ENCODE measurements at places on chromosomes 3 and 15.

DNA sequence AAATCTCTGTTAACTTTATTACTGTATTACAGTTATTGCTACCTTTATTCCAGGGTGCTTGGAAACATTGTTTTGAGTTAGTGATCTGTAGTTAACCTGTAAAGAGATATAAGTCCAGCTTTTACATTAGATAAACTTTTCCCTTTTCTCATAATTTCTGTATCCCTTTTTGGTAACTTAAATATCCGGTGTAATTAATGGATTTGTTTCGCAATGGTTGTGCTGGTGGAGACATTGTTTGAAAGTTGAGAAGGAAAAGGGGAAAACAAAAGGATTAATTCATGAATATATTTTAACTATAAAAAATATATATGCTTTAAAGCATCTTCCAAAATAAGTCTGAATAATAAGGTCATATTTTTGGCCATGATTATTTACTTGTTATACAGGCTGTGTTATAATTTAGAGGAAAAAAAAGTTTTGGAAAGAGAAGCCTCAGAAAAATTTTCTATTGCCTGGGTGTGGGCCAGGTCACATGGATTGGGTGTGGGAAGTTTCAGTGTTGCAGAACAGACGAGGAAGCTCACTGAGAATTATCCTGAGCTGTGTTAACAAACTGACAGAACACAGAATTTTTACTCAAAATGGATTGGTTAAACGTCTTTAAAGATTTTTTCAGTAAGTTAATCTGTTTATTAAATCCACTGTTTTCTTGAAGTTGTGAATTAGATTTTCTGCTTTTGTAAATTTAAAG lies 27.7 kb upstream of the IL20RB start:
- DNase-seq, result no peak

- no peak for DNase-seq
Measured at GRCh38 chr3:158091531-158091930, 14.7 kb downstream of the SHOX2 start.

DNA sequence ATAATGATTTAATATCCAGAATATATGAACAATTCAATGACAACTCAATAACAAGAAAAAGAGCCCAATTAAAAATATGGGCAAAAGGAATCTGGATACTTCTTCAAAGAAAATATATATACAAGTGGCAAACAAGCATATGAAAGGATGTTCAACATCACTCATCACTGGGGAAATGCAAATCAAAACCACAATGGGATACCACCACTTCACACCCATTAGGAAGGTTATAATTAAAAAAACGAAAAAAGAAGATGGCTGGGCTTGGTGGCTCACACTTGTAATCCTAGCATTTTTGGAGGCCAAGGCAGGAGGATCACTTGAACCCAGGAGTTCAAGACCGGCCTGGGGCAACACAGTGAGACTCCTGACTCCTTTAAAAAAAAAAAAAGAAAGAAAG lies 4.1 kb downstream of the CCDC12 start:
- DNase-seq, result no peak

DNA sequence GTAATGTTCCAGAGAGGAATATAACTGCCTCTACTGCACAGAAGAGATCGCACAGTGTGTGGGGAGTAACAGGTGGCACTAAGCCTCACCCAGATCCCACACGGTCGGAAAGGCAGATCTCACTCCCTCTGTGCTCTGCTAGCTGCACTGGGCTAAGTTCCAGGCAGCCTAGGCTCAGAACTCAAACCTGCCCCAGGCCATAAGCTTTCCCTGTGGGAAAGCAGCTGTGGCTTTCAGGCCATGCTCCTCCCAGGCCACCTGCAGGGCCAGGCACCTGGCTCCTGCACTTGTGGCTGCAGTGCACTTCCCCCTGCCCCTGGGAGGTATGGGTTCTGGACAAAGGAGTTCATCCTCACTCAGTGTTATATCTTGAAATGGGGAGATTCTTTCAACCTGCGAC lies 27.5 kb downstream of the PCCB start:
- DNase-seq, result no peak

DNA sequence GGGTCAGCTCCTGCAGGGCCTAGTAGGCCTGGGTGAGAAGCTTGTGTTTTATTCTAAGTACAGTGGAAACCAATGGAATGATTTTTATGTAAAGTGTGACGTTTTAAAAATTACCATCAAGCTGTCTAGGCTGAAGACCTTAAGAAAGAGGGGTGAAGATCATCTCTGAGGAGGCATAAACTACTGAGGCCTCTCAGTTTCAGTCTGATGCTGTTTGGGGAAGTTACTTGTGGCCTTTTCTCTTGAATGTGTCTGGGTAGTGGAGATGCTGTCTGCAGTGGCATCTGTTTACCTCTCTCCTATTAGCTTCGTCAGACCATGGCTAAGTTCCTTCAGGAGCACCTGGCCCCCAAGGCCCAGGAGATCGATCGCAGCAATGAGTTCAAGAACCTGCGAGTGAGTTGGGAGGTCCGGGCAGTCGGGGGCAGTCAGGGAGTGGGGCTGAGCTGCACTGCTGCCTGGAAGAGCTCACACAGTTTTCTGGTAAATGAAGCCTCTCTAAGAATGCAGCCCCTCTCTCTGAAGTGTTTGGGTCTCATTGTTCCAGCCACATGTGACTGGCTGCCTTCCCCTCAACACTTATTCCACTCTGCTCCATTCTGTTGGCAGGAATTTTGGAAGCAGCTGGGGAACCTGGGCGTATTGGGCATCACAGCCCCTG lies 1.9 kb downstream of the IVD start:
- DNase-seq, result no peak

DNA sequence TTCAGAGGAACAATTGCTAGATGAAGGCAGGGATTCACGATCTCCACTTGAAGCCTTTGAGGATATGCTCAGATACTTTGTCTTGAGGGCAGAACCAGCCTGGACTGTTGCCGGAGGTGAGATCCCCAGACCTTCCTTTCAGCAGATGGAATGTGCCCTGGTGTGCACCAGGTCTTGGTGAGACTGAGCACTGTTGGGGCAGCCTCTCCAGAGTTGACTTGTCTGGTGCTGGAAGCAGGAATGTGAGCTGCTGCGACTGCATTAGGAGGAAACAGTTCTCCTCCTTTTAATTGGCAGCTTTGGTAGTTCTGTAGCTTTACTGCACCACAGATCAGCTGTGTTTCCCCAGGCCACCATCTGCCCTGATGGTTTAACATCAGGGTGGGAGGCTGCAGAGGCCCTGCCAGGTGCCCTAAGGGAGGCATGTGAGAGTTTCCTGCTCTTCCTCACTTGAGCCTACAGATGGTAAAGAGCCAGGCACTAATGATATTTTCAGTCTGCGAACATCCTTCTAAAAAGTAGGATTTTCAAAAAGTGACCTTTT lies 58.5 kb downstream of the CTDSPL start:
- DNase-seq, result no peak

GRCh38 chr15:37793851-37794250 lies 140.6 kb upstream of the TMCO5A start:
- DNase-seq, result no peak

- DNase-seq, result no peak
Measured at GRCh38 chr3:168212664-168213285, 117.1 kb upstream of the GOLIM4 start.

DNA sequence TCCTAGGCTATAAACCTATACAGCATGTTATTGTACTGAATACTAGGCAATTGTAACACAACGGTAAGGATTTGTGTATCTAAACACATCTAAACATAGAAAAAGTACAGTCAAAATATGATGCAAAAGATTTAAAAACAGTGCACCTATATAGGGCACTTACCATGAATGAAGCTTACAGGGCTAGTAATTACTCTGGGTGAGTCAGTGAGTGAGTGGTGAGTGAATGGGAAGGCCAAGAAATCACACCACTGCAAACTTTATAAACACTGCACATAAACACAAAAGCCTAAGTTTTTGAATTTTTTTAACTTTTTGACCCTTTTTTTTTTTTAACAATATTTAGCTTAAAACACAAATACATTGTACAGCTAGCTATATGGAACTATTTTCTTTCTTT lies 204.7 kb upstream of the CTNNB1 start:
- DNase-seq, result no peak

Data from mesothelial cell of epicardium (in vitro differentiated cells).